ENCODE measurements at places on chromosomes 6 and 20.

DNA sequence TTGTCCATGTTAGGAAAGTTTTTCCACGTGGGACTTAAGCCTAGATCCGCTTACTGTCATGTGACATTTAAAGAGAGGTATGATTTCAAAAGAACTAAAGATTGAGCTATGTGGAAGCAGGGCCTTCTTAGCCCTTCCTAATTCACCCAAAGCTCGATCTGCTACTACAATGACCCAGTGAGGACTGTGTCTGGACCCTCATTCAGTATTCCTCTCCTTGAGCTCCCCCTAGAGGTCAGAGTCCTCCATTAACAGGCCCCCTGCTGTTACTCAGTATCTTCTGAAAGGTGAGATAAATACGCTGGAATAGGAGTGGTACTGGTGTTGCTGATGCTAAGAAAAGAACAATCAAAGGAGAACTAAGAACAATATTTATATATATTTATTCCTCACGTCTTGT, 414.0 kb downstream of the GJA1 start:
- DNase-seq = no peak

- no peak for DNase-seq
Observed at GRCh38 chr6:141729146-141729545, 403.6 kb upstream of the GJE1 start.

- DNase-seq = no peak
Observed at GRCh38 chr6:10630178-10630577, 64.2 kb downstream of the C6orf52 start.

- DNase-seq = no peak
Observed at GRCh38 chr20:39124064-39124463, 161.9 kb downstream of the DHX35 start.

GRCh38 chr20:15139522-15139921, 802.1 kb upstream of the FLRT3 start:
- DNase-seq = no peak

DNA sequence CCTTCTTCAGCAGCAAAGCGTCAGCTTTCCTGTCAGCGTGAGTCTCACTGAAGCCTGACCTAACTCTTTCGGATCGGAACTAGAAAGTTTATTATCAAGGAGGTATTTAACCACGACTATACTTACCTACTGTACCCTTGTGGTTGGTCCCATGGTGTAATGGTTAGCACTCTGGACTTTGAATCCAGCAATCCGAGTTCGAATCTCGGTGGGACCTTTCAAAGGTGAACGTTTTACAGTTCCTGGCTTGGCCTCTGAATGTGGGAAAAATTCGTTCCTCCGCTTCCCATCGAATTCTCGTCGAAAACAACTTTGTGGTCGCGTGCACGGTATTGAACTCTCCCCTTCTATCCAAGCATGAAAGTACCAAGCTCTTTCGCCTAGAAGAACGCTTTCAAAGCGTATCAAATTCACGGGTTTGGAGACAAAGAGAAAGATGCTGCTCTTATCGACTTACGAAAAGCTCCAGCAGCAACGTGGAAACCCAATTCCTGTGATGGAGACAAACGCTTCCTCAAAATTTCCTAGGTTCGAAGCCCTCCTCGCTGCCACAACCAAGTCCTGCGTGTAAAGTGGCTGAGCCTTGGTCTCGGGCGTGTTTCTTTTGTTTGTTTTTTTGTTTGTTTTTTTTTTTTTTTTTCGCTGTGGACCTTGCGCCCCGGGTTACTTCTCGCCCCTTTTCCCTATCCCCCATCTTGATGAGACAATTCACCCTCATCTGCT, 63.7 kb downstream of the GPX5 start:
- no peak for DNase-seq
